ENCODE measurements at places on chromosomes 1 and 21.
A peak's percentile ranks its signal among the peaks of the same experiment; 100 is the strongest.

- DNase-seq: peak; percentile 73
Observed at GRCh38 chr1:206106328-206107167, 10.6 kb downstream of the AVPR1B start.

GRCh38 chr1:160189649-160190625 is at the start of gene CASQ1:
Gene CASQ1 (plus strand): TSS chr1:160190575. CDS start chr1:160190752, 177 bp downstream.
- DNase-seq: no peak

DNA sequence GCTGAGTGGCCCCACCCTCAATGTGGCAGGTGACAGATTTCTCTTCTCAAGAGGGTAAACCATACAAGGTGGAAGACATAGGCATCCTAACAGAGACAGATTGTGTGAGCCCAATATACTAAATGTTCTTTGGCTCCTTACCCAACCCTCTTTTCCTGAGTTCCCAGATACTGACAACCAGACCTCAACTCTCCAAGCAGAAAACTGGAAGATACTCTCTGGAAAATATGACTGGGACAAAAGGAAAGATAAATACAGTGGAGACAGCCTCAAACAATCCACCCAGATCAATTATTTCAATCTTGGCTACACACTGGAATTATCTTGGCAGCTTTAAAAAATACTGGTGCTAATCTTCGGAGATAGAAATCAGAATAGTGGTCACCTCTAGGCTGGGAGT is 6.5 kb downstream of the EVI5 start:
- DNase-seq: no peak

DNA sequence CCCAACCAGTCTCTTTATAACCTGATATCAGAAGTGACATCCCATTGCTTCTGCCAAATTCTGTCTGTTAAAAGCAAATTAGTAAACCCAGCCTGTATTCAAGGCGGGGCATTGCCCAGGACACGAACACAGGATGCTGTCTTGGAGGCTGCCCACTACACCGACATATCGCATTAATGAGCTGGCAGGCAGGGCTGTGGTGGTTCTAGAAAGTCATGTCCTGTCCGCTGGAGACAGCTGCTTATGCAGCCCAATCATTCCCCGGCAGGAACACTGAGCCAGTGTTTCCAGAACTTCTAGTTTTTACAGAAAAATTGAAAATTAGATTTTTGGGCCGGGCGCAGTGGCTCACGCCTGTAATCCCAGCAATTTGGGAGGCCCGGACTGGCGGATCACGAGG is 19.3 kb downstream of the C1orf167 start:
- no peak for DNase-seq

DNA sequence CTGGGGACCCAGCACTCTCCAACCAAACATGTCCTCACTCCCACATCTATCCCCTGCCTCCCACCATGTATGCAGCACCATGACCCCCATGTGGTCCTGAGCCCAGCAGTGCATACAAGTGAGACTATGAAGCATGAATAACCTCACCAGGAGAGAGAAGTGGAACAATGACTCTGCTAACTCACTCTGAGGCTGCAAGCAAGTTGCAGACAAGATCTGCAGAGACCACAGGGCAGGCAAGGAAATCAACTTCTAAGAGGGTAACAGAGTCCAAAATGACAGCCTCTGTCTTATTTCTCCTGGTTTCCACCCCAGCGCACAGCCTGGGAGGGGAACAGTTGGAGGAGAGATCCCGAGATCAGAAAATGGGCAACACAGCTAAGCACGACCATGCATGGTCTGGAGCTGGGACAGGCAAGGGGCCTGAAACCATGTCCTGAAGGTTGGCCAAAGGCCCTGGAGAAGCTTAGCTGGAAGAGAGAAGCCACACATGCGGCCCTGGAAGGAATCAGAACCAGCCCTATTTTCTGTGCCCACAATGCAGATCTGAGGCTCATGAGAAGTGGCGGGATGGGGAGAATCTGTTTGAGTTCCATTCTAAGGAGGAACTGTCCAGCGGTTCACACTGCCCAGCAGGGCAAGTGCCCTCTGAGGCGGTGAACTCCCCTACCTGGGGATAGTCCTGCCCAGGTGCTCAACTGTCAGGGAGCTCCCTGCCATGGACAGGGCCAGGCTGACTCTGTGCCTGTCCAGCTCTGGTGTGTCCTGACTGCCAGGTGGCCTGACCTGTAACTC is 12.5 kb upstream of the REN start:
- DNase-seq: no peak

DNA sequence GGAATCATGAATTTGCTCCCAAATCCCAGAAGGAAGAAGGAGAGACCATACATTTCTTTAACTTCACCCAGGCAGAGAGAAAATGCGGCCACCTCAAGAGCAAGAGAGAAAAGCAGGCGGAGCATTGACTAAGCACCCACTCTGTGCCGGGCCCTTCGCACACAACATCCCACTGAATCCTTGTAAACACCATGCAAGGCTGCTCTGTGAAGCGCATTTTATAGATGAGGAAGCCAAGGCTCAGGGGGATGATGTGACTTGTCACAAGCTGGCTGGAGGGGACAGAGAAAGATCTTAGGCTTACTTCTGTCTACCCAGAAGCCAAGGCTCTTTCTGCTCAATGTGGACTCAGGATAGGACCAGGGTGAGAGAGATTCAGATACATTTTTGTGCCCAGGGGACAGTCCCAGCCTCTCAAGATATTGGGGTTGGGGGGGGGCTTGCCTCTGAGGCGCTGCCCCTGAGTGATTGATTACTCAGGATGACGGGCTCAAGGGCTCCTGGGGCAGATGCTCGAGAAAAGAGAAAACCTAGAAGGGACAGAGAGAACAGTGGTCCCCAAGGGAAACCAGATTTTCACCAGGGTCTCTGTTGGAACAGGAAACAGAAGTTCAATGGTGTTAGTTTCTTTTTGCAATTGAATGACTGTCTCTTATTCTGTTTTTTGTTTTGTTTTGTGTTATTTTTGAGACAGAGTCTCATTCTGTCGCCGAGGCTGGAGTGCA is 19.5 kb downstream of the PADI2 start:
- DNase-seq: peak; percentile 17

- no peak for DNase-seq
Observed at GRCh38 chr1:164635803-164636731, 77.1 kb downstream of the PBX1 start.

DNA sequence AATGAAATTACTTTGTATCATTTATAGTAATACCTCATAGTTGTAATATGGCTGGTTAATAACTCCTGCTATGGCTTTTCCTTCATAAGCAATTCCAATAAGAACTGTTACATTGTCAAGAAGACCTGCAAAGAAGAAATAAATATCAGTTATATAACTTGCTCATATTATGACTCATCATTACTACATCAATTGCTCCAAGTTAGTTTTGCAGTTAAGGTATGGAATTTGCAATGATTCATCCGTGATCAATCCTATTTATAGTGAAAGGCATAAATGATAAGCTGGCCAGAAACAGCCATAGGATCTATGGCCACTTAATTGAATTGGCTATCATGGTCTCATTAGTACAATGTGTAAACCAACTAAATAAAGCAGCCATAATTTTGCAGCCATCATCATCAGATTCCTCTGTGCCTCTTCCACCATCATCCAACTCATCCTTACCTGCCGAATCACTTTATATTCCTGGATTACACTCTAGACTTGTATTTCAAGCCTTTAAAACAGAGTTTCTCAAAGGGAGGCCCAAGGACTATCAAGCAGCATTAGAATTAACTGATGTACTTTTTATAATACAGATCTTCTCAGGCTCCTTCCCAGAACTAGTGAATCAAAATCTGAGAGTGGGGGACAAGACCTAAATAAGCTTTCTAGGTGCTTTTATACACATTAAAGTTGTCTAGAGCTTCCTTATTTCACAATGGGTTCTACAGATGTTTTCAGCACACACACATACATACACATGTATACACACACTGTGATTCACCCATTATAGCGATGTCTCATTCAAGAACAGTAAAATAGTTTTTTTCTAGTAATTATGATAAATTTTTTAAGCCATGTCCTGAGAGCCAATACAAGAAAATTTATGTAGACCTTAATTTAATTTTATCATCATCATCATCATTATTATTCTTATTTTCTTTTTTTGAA is 21.2 kb upstream of the EPRS1 start:
- DNase-seq: no peak

GRCh38 chr1:39378377-39378776 is 113.1 kb upstream of the BMP8A start:
- peak; percentile 18 for DNase-seq

- no peak for DNase-seq
Observed at GRCh38 chr1:2416403-2416802, 4.0 kb upstream of the PEX10 start.

DNA sequence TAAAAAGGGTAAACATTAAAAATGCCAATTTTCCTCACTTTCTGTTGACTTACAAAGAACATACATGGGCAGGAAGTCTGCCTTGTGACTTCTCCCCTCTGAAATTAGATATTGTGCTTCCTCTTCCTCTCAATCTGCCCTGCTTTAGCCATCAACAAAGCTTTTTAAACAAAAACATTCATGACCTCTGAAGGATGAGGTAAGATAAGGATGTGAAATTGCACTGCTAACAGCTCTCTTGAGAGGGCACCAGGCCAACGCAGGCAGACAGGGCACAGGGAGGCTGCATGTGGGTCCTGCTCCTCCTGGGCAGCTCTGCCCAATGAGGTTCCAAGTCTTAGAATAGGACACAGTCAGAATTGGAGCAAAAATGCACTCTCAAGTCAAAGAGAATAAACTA is 62.1 kb downstream of the DEGS1 start:
- no peak for DNase-seq

- no peak for DNase-seq
Observed at GRCh38 chr1:89794406-89794805, 26.4 kb upstream of the LRRC8D start.

- no peak for DNase-seq
Observed at GRCh38 chr1:18139198-18139981, 31.8 kb downstream of the IGSF21 start.

DNA sequence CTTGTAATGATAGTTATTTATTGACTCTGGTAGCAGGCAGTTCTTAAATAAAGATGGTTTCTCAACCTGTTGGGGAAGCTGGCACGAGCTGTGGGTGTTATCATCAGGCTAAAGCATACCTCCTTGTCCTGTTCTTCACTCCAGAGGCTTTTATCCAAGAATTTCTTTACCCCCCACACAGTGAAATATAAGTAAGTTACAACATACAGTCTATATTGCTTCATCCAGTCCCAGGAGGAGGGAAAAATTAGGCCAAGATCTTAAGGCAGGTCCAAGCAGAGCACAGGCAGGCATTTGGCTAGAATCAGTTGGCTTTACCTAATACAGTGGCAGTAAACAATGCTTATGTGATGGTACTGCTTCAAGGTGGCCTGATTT is 6.3 kb downstream of the TMEM81 start:
- no peak for DNase-seq

- peak; percentile 63 for DNase-seq
Observed at GRCh38 chr21:38503583-38503982, 5.3 kb upstream of the ERG start.

- no peak for DNase-seq
Observed at GRCh38 chr1:121516234-121516967, 331.6 kb downstream of the SRGAP2C start.

DNA sequence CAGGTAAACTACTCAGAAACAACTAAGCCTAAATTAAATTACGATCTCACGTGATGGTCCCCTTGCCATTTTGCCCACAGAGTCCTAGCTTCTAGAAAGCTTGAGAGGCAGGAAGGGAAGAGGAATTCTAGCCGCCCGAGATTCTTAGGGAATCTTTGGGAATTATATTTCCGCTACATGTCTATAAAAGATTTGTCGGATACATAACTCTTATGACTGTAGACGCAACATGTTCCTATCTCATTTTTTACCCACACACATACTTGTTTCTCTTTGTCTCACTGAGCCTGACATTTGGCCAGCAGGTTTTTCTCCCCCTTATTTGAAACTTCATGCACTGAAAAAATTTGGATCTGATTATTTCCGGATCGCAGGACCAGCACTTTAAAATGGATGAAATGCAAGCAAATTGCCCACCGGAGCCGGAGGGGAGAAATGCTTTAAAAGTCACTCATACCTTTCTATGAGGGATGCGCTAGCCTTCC is 5.5 kb downstream of the GLIS1 start:
- no peak for DNase-seq

DNA sequence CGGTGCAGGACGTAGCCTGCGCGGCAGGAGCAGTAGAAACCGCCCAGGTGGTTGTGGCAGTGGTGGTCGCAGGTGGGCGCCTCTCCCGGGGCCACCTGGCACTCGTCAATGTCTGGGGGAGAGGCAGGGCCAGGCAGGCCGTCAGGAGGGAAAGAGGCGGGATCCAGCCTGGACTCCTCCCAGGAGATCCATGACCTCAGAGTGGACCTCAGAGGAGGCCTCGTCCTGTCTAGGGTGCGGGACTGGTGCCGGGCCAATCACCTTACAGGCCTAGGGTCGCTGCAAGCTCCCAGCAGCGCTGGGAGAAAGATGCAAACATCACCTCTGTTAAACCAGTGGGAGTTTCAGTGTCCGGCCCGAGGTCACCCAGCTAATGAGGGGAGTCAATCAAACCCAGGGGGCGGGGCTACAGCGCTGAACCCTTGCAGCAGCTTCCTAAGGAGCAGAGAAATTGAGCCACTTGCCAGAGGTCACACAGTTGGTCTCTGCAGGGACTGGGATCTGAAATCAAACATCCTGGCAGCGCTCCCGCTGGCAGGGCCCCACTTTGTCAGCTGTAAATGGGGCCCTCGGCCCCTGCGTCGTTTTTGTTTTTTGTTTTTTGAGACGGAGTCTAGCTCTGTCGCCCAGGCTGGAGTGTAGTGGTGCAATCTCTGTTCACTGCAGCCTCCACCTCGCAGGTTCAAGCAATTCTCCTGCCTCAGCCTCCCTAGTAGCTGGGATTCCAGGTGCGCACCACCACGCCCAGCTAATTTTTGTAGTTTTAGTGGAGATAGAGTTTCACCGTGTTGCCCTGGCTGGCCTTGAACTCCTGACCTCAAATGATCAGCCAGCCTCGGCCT is 1.4 kb downstream of the MASP2 start:
- DNase-seq: no peak

DNA sequence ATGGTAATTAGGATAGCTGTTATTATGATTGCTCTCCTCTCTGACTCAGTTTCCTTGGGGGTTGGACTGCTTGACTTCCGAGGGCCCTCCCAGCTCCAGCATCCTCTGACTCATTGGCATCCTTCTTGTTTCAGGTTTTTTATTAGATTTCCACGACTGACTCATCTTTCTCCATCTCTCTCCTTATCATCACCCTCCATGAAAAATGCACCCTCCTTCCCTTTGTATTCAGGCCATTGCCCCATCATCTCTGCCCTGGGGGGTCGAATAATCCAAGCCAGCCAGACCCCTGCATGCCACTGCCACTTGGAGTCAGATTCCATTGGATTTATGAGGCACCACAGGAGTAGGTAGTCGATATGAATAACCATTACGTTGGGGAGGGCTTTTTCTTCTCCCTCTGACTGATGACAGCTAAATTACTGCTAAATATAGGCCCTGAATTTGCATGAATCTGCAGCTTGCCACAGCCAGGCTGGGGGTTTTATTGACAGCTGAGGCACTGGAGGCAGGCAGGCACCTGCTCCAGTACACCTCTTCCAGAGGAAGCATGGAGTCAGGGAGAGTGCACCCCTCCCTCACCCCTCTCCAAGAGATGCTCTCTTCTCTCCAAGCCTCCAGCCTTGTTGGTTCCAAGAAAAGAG is 91.7 kb downstream of the C1orf94 start:
- no peak for DNase-seq

GRCh38 chr1:229406798-229407197 is 27.1 kb downstream of the ACTA1 start:
- DNase-seq: no peak
